Lung (tissue), 17 donors: ENCODE measurements at places on chromosomes 16 and 17. TPM values are rescaled to one million over a fixed set of nuclear protein-coding genes. Genes with fewer than 3 reads are reported as not detected.

Gene TPSD1
- not detected for total RNA-seq

Gene CA5A
- 0.03 TPM for total RNA-seq

Gene JPH3
- 0.68 TPM for total RNA-seq

Gene ZMYND15
- total RNA-seq = 2.3 TPM

- DNase-seq = no peak
These were observed 18.2 kb downstream of the ZCCHC14 start for GRCh38 chr16:87474566-87474996.

DNA sequence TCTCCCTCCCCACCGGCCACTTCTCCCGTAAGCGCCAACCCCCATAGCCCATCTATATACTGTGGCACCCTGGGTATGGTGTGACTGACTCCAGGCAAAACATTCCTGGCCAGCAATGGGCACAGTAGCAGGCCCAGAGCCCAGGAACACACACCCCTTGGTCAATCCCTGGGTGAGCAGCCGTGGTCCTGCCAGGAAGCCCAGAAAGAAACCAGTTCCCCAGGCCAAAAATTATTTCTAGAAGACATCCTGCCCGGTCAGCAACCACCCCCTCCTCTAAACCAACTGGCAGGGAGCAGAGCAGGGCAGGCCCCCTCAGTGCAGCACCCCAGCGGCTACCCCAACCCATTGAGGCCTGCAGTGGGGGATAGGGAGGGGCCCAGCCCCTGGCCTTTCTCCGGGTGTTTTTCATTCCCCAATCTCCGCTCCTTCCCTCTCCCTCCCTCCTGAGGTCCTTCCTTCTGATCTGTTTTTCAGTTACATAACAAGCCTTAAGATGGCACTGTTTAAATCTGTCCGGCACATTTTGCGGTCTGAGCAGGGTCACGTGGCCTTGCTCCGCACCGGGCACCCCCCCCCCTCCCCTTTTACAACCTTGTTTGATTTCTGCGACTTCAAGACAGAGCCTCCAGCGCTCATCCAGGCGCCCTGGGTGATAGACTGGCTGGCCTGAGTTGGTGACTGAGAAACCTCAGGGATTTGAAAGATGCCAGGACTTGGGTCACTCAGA lies 2.0 kb downstream of the NPTX1 start:
- DNase-seq = peak; percentile 49

Gene KRT33B
- total RNA-seq = not detected

DNA sequence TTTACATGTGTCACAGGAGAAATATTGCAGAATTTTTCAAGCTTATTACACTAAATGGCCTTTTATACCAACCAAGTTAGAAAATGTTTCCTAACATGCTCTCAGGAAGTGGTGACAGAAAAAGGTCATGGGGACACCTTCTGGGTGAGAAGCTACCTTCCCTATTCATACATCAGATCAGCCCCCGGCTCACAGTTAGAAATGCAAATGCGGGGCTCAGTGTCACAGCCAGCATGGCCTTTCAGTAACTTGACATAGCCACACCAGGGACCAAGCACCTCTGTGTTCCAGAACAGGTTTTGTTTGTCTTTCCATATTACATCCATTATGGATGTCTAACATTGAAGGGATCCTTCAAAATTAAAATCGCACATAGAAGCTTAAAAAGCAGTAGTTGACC lies 59.5 kb downstream of the CHD9NB start:
- no peak for DNase-seq

Gene CCL18
- 41.0 TPM for total RNA-seq

Gene MYLK3
- total RNA-seq = 4.6 TPM

DNA sequence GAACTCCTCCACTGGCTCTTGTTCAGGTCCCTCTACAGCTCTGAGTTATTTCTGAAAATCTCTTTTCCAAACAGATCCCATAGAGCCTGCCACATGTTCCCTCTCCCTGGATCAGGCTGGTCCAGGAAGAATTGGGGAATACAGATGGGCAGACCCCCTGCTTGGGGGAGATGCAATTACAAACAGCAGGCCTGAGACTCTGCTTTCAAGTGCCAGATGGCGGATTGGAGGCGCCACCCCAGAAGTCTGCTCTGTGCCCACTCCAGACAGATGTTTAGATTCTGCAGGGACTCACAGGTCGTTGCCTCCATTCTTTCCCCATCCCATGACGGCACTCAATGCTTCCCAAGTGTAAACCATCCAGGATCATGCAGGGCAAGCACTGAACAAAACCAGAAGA lies 316.6 kb downstream of the SLC39A11 start:
- no peak for DNase-seq

- DNase-seq = no peak
These were observed 23.8 kb downstream of the EPN2 start for GRCh38 chr17:19260958-19261357.

Gene ARHGDIG
- total RNA-seq = not detected

DNA sequence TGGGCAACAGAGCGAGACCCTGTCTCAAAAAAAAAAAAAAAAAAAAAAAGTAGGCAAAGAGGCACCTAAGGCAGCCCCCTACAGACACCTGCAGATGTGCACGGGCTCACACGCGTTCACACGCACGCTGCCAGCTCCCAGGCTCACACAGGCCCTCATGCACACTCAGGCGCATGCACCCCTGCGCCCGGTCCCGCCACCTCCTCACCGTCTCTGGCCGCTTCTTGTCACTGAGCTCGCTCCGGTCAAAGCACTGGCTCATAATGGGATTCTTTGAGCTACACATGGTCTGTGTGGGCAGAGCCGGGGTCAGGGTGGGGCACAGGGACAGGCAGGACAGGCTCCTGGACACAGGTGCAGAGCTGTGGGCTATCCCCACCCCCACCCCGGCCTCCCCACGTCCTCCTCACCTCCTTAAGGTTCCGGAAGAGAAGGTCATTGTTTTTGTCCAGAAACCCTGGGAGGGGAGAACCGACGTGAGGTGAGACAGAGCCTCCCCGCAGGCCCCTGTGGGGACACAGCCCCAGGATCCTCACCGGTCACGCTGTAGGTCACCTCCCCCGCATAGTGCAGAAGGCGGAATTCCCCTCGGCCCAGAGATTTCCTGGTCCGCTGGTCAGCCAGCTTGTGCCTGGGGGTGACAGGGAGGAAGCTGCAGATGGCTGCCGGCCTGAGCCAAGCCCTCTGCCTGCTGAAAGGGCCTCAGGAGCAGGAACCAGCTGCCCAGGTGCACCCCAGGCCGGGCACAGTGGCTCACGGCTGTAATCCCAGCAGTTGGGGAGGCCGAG lies 17.9 kb downstream of the MYO1C start:
- DNase-seq = no peak
